ENCODE measurements at places on chromosomes 13 and 19.

- DNase-seq: no peak
Observed at GRCh38 chr19:37452500-37453245, 14.6 kb downstream of the ZNF569 start.

- no peak for DNase-seq
Observed at GRCh38 chr19:4748185-4748584, 24.5 kb upstream of the DPP9 start.

DNA sequence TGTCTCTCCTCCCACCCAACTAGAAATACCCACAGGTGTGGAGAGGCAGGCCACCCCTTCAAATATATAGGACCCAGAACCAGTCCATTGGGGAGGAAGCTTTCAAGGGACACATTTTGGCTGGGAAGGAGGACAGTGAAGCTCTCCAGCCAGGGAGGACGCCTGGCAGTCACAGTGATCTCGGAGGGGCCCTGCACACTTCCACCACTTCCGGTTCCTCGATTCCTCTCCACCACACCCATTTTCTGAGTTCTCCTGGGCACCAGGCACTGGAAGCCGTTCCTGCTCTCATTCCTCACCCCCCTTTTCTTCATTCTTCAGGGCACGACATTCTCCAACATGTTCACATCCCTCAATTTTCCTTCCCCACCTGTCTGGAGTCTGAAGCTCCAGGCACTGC lies 30.4 kb upstream of the CEACAM21 start:
- DNase-seq: no peak

GRCh38 chr19:7710616-7711015 lies 8.7 kb upstream of the FCER2 start:
- no peak for DNase-seq

GRCh38 chr13:66218583-66218982 lies 1011.6 kb downstream of the PCDH9 start:
- DNase-seq: no peak

DNA sequence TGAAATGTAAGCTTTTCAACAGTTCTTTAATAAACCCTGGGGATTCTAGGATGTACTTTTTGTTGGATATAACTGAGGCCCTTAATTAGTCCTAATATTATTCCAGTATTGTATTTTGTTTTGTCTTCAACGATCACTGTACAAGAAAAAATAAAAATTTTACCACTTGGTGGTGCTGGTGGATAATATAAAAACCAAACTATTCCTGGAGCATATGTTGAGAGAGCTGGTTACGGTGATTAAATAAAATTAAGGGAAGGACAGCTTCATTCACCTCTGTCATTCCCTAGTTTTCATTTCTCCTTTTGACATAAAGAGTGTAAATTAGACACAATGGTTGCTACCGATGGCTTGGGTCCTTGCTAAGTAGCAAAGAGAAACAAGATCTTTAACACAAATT lies 598.6 kb upstream of the PCDH20 start:
- DNase-seq: peak; percentile 23

DNA sequence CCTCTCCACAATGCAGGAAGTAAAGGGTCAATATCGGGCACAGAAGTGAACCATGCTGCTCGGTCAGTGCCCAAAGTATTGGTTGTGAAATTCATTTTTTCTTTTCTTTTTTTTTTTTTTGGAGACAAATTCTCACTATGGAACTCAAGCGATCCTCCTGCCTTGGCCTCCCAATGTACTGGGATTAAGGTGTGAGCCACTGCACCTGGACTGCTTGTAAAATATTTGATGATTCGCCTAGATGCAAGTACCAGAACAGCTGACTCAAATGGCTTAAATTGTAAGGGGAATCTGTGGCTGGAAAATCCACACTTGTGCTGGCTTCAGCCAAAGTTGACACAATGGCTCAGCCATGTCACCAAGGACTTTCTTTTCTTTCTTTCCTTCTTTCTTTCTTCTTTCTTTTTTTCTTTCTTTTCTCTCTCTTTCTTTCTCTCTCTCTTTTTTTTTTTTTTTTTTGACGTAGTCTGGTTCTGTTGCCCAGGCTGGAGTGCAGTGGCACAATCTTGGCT lies 43.7 kb downstream of the NUMBL start:
- DNase-seq: no peak

DNA sequence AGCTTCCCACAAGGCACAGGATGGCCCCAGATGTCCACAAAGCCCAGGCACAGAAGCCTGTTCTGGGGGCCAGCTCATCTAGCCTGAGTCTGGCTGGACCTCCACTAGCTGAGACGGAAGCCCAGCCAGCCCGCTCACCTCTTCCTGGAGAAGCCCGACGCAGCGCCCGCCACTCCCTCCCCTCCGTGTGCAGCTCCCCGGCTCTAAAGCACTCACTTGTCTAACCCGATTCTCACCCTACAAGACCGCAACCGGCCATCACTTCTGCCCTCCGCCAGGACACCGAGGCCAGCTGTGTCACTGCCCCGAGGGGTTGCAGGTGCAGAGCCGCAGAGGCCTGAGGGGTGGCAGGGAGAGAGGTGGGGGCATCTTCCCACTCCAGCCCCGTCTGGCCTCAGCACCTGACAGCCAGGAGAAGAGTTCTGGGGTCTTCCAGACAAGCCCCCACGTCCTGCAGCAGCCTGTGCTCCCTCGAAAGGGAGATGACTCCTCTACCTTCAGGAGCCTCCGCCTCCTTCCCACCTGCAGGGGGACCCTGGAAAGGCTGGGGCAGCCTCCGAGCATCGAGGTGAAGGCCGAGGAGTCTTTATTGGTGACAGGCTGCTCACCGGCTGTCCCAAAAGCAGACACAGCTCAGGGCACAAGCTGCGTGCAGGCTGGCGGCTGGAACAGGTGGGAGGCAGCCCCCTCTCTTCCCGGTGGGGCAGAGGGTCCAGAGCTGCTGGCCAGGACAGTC lies 5.9 kb upstream of the DIRAS1 start:
- DNase-seq: no peak

- DNase-seq: no peak
Observed at GRCh38 chr19:6588508-6589345, 2.2 kb downstream of the CD70 start.

DNA sequence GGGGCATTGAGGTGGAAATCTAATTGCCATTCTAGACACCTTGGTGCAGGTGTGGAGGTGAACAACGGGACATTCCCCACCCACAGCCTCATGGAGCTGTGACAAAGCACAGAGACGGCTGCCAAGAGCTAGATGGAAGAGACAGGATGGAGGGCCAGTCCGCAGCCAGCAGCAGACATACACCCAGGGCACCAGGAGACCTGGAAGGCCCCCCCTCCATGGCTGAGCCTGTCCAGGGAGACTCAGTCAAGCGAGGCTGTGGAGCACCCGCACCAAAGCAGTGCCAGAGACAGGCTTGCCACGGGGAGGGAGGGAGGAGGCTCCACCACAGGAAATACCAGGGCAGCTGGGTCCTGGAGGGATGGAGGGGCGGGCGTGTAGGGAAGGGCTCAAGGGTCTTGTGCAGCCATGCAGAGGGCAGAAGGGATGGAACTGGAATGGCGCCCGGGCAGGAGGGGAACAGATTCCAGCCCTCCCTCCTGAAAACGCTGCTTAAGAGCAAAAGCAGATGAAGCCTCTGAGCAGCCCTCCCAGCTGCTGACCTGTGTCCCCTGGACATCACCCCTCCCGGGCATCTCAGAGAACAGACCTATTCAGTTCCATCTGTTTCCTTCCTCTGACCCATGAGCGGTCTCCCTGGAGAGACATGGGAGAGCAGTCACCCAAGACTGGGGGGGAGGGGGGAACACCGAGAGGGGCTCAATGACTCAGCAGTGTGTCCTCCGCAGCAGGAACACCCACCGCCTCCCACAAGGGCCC lies 14.4 kb downstream of the EPS15L1 start:
- DNase-seq: peak; percentile 53

DNA sequence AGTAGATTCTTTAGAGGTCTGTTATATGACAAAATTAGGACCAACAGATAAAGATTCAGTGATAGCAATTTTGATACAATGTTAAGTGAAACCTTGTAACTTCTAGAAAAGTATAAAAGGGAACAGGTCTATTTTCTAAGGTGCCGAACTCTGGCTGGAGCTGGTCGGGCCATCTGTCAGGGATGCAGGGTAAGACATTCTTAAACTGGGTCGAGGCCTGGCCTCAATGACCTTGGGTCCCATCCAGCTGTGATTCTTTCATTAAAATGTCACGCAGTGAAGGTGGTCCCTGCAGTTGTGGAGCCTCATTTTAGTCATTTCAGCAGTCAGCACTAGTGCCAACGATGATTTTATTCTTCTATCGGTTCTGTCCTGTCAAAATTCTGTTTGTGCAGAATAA lies 271.9 kb upstream of the SPRY2 start:
- no peak for DNase-seq

DNA sequence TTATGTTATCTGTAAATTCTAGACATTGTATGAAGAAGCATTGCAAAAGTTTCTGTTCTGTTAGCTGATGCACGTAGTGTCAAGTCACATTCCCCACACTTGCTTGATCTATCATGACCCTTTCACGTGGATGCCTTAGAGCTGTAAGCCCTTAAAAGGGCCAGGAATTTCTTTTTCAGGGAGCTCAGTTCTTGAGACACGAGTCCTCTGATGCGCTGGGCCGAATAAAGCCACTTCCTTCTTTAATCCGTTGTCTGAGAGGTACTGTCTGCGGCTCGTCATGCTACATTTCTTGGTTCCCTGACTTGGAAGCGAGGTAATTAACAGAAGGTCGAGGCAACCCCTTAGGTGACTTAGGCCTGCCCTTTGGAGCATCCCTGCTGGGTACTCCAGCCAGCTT lies 5.8 kb downstream of the ZNF816 start:
- DNase-seq: no peak

DNA sequence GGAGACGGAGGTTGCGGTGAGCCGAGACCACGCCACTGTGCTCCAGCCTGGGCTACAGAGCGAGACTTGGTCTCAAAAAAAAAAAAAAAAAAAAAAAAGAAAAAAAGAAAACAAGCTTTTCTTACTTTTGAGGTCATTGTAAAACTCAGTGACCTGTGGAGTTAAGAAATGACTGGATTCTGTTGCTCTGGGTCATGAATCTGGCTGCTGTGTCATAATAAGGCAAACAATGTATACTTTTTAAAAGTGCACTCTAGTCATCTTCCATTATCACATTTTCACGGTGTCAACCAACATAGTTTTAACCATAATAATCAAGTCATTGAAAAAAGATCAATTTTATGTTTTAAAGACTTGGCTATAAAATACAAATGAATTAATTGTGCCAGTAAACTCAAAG lies 1186.6 kb downstream of the DIAPH3 start:
- DNase-seq: no peak

- DNase-seq: no peak
Observed at GRCh38 chr19:5424192-5424973, 30.8 kb upstream of the ZNRF4 start.

DNA sequence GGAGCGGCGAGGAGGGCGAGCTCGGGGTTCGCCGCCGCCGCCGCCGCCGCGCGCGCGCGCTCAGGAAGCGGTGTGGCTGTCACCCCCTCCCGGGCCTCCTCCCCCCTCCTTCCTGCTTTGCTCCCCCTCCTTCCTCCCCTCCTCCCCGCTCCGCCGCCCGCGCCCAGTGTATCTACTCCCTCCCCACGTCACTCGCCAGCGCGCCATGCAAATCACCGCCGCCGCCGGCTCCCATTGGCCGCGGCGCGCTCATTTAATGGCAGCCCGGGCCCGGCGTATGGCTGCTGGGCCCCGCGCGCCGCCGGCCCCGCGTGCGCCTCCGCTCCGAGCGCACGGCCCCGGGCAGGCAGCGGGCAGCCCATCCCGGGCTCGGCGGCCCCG lies 335 bp upstream of the SOX1 start:
- DNase-seq: peak; percentile 18

- no peak for DNase-seq
Observed at GRCh38 chr19:16266586-16266942, 58.1 kb upstream of the KLF2 start.

- DNase-seq: no peak
Observed at GRCh38 chr19:3851254-3852176, 17.3 kb downstream of the ZFR2 start.

GRCh38 chr13:85230691-85231093 lies 568.5 kb downstream of the SLITRK6 start:
- DNase-seq: no peak

DNA sequence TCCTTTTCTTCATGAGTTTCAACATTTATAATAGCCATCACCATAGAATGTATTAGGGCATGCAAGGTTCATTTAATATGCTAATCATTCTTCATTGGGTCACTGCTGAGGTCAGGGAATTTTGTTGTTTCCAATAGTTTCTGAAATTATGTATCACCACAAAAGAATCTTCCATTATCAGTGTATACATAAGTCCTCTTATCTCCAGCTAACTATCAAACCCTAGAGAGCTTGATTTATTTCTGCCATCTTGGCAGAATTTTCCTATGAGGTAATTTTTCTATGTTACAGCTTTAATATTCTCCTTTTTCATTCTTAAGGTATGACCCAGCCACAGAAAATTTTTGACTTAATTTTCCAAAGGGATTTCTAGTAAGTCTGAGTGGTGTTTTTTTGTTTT lies 415.0 kb upstream of the SLITRK1 start:
- no peak for DNase-seq

DNA sequence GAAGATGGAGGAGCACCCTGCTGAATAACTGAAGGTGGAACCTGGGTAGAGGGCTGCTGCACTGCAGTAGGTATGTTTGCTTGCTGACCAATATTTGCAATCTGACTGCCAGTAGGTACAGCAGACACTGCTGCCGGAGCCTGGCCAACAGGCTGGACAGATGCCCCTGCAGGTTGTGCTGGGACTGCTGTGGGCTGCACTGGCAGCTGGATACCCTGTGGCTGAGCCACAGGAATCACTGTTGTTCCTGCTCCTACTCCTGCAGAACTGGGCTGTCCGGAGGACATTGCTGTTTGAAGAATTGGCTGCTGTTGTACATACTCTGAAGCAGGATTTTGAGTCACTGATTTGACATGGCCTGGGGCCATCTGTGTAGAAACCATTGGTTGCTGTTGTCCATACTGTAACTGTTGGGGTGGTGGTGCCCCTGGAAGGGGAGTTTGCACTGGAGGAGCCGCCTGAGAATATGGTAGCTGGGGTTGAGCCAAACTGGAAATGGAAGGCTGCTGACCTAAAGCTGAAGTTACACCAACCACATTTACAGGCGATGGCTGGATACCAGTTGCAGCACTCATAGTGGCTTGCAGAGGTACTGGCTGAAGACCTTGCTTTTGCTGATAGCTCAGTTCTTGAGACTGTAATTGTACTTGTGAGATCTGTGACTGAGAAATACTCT lies 2.2 kb downstream of the TSC22D1 start:
- DNase-seq: peak; percentile 62

GRCh38 chr13:98970330-98970729 lies 7.5 kb downstream of the DOCK9 start:
- no peak for DNase-seq

DNA sequence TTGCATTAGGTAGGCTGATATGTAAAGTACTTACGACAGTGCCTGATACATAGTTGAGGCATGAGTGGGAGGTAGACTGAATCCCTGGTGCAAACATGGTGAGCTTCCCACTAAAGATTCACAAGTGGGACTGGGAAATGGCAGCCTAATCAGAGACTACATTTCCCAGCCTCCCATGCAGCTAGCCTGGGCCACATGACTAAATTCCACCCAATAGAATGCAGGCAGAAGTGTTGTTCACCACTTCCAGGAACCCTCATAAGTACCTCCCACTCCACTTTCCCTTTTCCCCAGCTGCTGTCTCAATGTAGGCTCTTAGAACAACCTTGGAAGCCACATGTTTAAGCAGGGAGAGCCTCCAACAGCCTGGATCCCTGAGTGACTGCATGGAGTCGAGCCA lies 104.9 kb downstream of the CACNA1A start:
- DNase-seq: peak; percentile 57

GRCh38 chr13:73578251-73578875 lies 519.6 kb downstream of the KLF5 start:
- peak; percentile 20 for DNase-seq

GRCh38 chr13:113361406-113361805 lies 2.5 kb downstream of the GRTP1 start:
- no peak for DNase-seq

Data from fibroblast of pulmonary artery (primary cell).